ENCODE measurements at places on chromosomes 3 and 15. TPM values are rescaled to one million over a fixed set of nuclear protein-coding genes. Genes with fewer than 3 reads are reported as not detected.

DNA sequence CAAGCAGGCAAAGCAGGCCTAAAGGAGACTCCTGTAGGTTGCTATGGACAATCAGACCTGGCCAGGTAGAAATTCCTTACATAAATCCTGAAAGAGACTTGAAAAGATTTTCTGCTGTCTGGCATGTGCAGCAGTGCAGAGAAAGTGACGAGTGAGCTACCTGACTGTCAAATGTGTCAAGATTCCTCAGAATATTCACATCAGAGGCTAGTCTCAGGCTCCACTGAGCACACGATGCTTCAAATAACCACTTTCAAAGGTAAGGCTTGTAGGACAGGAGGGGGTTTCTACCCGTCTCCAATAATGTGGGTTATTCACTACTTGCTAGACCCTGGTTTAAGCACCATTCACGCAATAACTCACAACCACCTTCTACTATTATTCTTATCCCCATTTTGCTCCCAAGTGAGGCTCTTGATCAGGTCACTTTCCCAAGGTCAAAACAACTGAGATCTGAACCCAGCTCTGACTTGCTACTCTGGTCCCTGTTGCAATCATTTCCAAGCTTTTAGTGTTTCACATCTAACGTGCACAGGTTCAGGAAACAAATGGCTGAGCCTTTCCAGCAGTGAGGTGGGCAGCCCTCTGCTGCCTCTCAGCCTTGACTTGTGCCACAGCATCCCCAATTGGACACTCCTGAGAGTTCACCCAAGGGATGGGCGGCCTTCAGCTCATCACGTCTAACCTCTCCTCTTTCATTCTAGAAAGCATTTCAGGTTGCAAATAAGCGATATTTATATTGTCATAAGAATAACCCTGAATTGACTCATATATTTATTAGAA is 329.9 kb upstream of the WNT5A start:
- DNase-seq = no peak

GRCh38 chr3:5138214-5138981 is 16.3 kb downstream of the ARL8B start:
- peak; percentile 61 for DNase-seq

- DNase-seq = peak; percentile 66
Measured at GRCh38 chr3:186772701-186773417, 10.5 kb upstream of the EIF4A2 start.

The SIAH2 gene
- 32.1 TPM for total RNA-seq
